ENCODE measurements at places on chromosomes 2 and 18.

DNA sequence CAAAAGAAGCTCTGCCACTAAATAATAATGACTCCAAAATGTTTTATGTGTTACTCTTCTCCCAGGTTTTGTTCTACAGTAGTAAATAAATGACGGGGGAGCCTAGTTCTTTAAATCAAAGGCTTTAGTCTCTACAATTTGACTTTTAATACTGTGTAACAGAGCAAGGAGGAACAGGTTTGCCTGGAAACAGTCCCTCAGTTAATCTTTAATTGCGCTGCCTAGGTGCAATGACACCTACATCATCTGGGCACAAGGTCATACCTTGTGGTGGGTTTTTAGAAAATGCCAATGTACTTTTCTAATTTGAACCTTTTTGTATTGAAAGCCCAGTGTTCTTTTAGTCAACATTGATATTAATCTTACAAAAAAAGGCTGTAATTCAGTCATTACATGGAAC is 287.3 kb upstream of the SETBP1 start:
- DNase-seq, result no peak

DNA sequence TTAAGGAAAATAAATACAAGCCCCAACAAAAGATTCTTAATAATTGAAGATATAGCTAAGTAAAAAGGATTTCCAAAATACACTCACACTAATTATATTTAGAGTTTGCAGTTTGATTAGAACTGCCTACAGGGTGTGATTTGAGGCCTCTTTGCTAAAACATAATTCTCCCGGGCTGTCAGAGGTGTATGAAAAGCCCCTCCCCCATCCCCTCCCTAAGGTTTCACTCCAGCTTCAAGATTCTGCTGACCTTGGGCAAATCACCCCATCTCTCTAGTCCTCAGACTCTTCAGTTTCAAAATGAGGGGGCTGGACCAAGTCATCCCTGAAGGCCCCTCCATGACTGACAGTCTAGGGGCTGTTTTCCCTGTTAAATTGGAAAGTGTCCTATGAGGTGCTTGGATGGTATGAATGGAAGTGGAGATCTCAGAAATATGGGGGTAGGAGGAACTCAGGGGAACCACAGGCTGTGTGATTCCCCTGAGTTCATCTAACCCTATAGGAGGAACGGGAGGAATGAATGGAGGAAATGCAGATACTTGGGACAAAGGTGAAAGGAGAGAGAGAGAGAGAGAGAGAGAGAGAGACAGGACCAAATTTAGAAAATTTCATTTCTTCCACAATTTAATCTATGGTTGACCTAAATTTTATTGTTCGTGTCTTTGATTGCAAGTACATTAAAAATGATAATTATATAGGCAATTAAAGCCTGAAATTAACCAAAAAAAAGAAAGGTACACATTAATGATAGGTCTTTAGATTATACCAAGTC is 107.5 kb downstream of the SPP2 start:
- no peak for DNase-seq

DNA sequence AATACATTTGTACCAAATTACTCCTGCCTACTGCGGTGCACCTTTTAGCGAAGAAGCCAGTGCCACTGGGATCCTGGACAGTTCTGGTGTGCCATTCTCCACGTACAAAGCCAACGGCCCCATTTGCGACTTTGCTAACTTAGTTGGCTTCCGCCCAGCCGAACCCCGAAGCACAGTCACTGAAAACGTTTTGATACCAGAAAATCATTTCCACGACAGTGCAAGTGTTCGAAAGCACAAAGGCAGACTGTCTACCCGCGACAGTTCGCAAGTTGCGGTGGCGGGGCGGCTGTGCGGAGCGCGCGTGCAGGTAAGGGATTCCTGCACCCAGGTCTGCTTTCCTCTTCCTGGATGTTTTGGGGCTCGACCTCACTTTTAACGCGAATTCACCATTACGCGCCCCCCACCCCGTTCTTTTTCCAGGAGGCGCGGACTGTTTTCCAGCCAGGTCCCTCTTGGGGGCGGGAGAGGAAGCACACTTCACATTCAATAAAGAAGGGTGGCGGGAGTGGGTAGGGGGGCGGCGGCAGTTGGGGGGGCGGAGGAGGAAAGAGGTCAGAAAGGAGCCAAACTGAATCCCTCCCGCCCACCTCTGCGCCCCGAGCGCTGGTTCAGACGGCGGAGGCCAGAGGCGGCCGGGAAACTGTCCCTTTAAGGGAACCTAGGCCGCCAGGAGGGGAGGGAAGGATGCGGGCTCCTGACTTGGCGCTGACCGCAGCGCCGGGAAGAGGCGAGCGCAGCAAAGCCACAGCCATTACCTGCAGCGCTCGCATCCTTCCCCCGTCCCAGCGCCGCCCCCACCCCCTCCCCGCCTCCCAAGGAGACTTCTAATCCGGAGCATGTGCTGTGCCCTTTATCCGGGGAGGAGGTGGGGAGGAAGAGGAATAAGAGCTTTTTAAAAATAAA is 107.4 kb upstream of the KCTD1 start:
- no peak for DNase-seq

- no peak for DNase-seq
Measured at GRCh38 chr2:240168041-240168440, 27.6 kb upstream of the OTOS start.

GRCh38 chr2:54100772-54101171 is 14.6 kb upstream of the ACYP2 start:
- DNase-seq, result no peak

DNA sequence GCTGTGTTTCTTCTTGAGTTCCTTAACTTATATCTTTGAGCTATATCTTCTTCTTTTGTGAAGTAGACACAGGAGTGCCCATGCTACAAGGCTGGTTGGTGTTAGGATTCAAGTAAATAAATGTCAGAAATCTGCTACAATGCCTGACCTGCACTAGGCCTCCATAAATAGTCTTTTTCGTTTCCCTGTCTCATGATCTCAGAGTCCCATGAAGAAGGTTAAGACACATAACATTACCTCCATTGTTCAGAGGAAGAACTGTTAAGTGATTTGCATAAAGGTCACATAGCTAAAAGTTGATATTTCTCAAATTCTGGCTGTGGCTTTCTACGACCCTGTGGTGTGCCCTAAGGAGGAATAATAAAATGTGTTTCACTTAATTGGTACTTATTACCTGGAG is 228.4 kb downstream of the KCNS3 start:
- DNase-seq, result no peak

- DNase-seq, result no peak
Measured at GRCh38 chr2:14941151-14941631, 308.7 kb downstream of the LRATD1 start.

- DNase-seq, result no peak
Measured at GRCh38 chr2:174970092-174970491, 35.1 kb downstream of the CHN1 start.

- DNase-seq, result no peak
Measured at GRCh38 chr2:134564549-134564948, 154.3 kb downstream of the TMEM163 start.

DNA sequence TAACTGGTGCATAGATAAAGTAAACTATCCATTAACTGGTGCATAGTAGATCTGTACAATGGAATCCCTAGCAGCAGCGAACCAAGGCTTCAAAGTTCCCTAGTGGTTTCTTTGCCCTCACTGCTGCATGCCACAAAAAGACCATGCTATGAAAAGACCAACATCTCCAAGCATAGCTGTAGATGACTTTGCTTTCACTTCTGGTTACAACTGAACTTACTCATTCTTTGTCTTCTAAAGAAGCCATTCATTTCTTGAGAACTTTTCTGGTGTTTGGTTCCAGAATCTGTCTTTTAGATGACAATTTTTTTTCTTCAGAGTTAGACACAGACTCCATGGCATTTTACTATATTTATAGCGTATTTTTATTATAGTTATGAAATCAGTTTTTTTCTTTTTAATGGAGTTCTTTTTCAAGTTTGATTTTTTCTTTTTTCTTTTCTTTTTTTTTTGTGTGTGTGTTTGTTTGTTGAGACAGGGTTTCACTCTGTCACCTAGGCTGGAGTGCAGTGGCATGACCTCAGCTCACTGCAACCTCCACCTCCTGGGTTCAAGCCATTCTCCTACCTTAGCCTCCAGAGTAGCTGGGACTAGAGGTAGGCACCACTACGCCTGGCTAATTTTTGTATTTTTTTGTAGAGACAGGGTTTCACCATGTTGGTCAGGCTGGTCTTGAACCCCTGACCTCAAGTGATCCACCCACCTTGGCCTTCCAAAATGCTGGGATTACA is 63.6 kb downstream of the SLC35F5 start:
- DNase-seq, result no peak

DNA sequence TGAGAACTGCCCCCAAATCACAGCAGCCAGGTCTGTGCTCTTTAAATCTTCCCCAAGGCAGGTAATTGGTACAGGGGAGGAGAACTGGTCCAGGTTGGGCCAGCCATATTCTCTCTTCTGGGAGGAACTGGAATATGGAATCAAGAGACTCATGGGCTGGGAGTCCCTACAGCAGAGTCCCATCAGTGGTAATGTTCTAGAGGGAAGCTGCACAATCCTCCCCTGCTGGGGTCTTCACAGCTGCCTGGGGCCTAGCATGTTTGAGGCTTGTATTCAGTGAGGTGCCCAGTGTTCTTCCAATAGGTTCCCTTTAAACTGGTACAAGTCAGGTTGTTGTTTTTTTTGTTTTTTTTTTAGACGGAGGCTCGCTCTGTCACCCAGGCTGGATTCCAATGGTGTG is 21.1 kb upstream of the EGR4 start:
- no peak for DNase-seq

GRCh38 chr2:113155331-113155730 is 18.4 kb upstream of the PSD4 start:
- DNase-seq, result no peak

DNA sequence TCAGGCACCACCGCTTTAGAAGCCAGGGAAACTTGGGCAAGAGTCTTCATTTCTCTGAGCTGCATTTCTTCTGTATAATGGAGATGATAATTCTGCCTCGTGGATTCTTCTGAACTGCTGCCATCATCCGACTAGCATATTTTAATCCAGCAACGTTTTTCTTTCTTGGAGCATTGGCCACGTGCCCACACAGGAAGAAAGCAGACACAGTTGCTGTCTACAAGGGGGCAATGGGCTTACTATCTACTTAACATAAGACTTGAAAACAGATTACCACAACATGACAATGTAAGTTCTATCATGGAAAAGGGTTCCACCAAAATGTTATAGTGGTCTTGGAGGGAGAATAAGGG is 176.5 kb downstream of the FAM210A start:
- no peak for DNase-seq

DNA sequence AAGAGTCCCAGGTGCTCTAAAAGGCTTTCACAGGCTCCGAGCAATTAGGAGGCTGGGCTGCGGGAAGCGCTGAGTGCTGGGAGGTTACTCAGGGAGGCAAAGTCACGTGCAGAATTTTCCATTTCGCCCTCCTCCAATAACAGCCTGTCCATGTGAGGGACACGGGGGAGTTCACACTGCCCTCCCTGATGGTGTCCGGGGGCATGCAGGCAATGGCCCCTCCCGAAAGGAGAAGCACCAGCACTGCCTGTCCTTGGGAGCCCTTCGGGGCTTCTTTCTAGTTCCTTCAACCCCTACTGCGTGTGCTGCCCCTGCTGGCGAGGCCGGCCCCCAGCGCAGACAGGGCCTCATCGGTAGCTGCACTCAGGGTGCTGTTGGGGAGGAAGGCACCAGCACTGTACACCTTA is 63.1 kb upstream of the HPCAL1 start:
- DNase-seq, result no peak

- no peak for DNase-seq
Measured at GRCh38 chr18:59742325-59743111, 45.3 kb upstream of the CCBE1 start.

Data from right atrium auricular region (tissue), 2 donors.